Stomach (tissue), 19 donors: ENCODE measurements at places on chromosomes 11 and 22.

- no peak for DNase-seq
Measured at GRCh38 chr11:69487391-69487790, 5.9 kb downstream of the LINC01488 start.

DNA sequence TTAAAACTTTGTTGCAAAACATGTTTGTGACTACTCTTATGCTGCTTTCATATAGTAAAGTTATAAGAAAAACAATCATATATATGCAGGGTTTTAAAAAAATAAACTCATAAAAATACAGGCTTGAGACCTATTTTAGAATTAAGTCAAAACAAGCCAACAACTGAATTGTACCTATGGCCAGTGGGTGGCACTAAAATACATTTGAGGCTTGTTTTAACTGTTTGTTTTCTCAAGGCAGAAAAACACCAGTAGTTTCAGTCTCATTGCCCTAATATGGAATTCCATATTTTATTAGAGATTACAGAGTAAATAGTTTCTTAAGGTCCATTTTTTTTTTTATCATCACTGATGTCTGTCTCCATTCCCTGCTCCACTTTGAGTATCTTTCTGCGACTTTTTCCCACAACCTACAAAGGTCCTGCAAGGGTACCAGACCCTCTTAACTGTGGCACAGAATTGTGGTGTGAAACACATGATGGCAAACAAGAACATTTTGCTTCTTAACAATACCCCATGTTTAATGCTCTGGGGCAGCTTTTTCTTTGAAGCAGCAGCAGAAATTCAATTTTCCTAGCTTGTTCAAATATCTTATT lies 8.5 kb upstream of the CCDC89 start:
- DNase-seq = no peak

GRCh38 chr11:102522312-102523188 lies 8.0 kb downstream of the MMP7 start:
- no peak for DNase-seq

- no peak for DNase-seq
Measured at GRCh38 chr22:19361501-19362103, 69.9 kb downstream of the HIRA start.

GRCh38 chr11:104105155-104105554 lies 58.8 kb downstream of the PDGFD start:
- DNase-seq = no peak

DNA sequence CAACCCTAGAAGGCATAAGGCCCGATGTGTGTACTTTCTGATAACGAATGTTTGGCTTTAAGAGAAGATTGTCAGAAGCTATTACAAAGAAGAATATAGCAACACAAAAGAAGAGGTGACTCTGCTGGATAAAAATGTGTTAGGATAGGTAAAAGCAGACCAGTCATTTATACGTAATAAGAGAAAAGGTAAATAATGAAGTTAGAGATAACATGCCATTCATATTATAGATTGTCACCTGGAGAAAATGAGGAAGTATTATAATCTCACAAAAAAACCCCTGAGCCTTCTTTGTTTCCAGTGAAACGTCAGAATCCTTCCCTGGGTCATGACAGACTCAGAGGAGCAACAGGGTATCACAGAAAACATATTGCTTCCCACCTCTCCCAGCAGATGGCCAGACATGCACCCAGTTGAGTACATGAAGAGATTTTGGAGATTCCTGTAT lies 36.1 kb downstream of the PPFIA1 start:
- DNase-seq = no peak

- no peak for DNase-seq
Measured at GRCh38 chr11:86625981-86626380, 46.4 kb downstream of the ME3 start.

- DNase-seq = no peak
Measured at GRCh38 chr22:45881524-45881875, 95.5 kb downstream of the WNT7B start.

- DNase-seq = no peak
Measured at GRCh38 chr11:75337195-75337654, 14.2 kb downstream of the ARRB1 start.

DNA sequence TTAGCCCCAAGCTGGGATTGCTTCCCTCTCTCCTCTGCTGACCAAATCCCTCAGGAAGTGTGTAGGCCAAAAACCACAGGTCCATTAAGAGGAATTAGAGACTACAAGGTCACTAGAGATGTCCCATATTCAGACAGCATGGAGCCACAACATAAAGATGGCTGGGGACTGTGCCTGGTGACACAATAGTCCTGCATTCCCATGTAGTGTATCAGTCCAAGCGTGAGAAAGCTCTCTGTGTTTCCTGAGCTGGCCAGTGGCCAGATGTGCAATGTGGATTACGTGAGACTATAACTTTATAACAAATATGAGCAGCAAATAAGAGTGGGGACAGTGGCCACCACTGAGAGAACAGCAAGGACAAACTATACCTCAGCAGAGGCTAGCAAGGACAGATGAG lies 7.6 kb upstream of the MS4A10 start:
- no peak for DNase-seq

DNA sequence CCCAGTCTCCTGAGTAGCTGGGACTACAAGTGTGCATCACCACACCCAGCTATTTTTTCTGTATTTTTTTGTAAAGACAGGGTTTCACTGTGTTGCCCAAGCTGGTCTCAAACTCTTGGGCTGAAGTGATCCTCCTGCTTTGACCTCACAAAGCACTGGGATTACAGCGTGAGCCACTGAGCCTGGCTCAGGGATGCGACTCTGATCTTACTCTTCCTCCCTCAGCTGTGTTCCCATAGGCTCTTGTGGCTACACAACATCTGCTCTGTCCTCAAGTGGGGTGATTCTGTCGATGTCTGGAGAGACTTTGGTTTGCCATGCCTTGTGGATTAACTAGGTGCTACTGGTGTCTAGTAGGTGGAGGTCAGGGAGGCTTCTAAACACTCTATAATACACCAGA lies 127.0 kb upstream of the SERPIND1 start:
- DNase-seq = no peak

DNA sequence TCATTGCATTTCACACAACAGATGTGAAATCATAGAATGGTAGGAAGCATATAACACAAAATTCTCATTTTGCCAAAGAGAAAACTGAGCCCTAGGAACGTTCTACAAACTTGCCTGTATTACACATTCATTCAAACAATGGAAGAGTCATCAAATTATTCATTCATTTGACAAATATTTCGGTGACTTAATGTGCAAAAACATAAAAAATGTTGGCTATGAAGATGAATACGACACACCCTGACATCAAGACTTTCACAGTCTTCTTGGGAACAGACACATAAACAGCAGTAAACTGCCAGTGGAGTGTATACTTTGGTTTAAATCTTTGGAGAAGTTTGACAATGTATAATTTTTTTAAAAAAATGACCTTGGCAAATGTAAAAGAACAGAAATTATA lies 20.4 kb upstream of the C11orf87 start:
- no peak for DNase-seq

- no peak for DNase-seq
Measured at GRCh38 chr11:91470656-91471055, 754.0 kb upstream of the FAT3 start.

DNA sequence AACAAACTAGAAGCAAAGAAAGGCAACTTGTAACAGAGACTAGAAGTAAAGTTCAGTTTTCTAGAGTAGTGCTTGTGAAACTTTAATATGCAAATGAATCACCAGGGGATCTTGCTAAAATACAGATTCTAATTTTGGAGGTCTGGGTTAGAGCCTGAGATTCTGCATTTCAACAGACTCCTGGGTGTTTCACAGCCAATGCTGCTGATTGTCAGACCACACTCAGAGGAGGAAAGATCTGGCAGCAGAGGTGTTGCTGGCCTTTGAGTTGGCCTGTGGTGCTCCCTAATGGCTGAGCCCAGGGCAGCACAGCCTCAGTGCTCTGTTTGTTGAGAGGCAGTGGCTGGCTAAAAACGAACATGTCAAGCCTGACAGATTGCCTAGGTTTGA lies 5.4 kb downstream of the CRY2 start:
- no peak for DNase-seq

DNA sequence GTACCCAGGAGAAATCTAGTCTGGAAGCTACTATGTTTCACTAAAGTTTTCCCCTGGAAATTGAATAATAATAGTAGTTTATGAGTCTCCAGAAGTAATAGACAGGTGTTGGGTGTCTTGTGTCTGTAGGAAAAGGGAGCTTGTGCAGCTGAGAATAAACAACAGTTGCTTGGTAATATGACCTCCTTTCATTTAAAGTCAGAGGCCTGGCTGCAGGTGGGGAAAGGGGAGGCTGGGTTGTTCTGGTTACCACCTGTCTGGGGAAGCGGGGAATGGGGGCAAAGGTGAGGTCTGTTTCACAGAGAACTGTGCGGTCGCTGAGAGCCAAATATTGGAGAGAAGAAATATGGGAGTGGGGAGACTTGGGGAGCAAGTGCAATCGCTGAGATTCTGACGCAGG lies 3.3 kb upstream of the GRAMD1B start:
- DNase-seq = no peak

- DNase-seq = no peak
Measured at GRCh38 chr11:21142007-21142406, 472.6 kb downstream of the NELL1 start.

DNA sequence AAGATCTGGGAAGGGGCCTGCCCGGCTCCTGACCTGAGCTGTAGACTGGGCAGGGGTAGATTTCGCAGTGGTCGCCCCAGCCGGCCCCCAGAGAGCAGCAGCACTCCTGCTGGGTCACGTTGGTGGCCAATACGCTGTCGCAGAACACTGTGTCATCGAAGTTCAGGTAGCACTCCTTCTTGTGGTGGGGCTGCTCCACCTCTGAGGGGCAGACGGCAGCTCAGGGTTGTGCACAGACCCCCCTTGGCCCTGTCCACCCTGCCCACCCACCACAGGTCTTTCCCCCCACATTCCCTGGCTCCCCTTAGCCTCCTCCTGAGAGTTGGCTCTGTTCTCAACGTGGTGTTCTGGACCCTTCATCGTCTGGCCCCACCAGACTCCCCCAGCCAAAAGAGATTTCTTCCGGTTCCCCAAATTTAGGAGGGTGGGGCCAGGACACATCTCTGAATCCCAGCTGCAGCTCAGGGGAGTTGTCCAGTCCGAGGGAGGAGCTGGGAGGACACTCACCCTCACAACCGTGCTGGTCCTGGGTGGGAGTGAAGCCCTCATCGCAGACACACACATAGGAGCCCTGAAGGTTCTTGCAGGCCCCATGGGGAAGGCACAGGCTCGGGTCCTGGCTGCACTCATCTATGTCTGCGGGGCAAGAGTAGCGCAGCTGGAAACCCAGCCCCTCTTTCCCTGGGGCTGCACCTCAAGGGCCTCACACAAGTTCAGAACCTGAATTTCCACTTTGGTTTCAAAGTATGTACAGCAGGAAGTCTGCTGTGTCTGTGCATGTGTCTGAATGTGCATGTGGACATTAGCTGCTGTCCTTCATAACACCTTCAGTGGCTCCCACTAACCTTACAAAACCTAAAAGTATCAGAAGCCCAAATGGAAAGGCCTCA lies 16.5 kb downstream of the SCYL1 start:
- DNase-seq = no peak
